ENCODE measurements at places on chromosomes 1 and 21.

- no peak for DNase-seq
Measured at GRCh38 chr1:175725684-175726083, 17.7 kb downstream of the TNR start.

DNA sequence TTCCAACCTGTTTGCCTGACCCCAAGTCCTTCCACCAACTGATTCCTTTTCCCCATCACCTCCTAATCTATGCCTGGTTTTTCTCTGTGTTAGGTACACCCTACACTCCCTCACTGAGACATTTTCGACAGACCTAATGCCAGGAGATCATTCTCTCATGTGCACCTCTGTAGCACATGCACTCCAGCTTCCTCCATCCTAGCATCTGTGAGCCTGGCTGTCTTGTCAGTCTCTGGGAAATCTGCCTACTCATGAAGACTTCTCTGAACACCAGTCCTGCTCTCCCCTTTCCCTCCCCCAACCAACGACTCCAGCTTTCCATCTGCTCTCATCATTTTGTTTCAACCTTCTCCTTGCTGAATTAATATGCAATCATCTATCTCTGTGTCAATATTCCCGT is 987 bp downstream of the MED8 start:
- no peak for DNase-seq

GRCh38 chr1:26327956-26328362 is 10.2 kb downstream of the CD52 start:
- no peak for DNase-seq

GRCh38 chr1:97573553-97573952 is 347.3 kb downstream of the DPYD start:
- DNase-seq: no peak

DNA sequence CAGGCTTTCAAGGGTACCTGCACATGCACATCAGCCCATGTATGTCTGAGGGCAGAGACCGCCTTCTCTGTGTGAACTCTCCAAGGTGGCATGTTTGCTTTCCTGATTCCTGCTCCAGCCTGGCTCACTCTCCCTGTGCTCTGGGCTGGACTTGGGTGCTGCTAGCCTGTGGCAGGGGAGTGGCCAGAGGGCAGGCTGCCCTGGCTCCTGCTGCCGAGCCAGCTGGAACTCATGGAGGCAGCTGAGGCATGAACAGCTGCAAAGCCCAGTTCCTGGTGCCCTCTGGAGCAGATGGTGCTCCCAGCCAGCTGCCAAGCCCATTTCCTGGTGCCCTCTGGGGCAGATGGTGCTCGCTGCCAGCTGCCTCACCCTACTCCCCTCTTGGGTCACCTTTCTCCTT is 7.6 kb downstream of the UBL4B start:
- DNase-seq: no peak

DNA sequence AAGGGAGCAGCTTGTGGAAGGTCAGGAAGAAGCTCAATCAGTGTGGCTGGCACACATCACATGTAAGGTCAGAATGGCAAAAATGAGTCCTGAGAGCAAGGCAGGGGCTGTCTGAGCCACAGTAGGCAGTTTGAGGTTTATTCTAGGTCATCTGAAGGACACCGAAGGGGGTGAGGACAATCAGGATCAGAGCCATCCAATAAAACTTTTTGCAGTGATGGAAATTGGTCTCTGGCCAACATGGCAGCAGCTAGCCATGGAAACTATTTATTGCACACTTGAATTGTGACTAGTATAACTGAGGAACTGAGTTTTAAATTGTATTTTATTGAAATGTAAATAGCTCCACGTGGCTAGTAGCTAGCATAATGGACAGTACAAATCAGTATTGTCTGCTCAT is 97.0 kb upstream of the CACNA1E start:
- DNase-seq: no peak

DNA sequence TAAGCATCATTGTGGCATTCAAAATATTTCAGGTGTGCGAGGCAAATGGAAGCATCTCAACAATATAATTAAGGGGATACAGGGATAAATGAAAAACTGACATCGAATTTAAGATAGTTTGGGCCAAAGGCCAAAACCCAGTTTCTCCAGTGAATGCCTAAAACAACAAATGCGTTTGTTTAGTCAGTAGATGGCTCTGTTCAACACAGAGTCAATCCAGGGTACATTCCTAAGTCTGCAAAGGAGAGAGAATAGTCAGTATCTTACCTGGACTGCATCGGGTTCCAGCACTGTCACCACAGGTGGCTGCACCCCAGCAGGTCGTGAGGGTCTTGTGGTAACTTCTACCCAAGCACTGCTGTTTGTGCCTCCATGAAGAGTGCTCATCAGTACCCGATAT is 321.1 kb downstream of the KCTD3 start:
- no peak for DNase-seq

DNA sequence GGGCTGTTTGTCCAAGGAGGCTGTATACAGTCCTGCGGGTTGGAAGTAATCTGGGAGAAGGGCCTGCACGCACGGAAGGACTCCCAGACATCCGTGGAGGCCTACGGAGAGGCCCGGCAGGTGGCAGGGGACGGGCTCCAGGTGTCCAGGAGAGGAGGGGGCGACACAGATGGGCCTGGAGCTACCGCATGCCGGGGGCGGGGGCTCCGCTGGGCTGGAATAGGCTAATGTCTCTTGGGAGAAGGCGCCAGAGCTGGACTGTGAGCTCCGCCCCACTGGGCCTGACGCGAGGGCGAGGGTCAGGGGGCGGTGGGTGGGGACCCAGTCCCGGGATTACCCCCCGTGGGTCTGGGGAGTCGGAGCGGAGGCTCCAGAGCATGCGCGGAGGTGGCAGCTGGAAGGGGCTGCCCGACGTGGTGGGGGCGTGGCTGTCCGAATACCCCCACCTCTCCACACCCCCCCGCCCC is 659 bp downstream of the AGO1 start:
- no peak for DNase-seq

GRCh38 chr1:185439727-185440415 is 122.8 kb upstream of the IVNS1ABP start:
- DNase-seq: peak; percentile 43
